Adipocyte (in vitro differentiated cells): ENCODE measurements at places on chromosomes 3 and 15.

DNA sequence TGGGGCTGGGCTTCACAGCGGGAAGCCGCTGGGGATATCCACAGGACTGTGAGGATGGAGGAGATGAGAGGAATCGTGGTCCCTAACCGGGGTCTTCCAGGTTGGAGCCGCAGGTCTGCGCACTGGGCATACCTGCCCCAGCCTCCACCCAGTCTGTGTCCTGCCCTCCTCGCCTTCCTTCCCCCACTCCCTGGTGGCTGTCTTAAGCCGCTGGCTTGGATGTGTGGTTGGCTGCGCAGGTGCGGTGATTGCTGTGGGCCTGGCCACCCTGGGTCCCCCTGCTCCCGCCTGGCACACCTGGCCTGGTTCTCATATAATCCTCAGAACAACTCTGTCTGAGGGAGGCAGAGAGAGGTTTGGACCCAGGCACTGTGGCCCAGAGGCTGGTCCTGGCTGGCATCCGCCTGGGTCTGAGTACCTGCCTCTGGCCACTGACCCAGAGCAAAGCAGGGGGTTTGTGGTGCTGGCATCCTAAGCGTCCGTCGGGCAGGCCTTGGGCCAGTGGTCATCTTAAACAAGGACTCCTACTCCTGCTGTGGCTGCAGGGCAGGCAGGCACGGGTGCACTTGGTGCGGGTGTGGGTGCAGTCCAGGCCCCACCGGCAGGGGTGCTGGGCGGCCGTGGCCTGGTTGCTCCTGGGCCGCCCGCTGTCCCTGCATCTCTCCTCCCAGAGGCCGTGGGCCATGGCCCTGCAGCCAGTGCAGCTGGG is 18.7 kb downstream of the PLXNA1 start:
- no peak for DNase-seq

DNA sequence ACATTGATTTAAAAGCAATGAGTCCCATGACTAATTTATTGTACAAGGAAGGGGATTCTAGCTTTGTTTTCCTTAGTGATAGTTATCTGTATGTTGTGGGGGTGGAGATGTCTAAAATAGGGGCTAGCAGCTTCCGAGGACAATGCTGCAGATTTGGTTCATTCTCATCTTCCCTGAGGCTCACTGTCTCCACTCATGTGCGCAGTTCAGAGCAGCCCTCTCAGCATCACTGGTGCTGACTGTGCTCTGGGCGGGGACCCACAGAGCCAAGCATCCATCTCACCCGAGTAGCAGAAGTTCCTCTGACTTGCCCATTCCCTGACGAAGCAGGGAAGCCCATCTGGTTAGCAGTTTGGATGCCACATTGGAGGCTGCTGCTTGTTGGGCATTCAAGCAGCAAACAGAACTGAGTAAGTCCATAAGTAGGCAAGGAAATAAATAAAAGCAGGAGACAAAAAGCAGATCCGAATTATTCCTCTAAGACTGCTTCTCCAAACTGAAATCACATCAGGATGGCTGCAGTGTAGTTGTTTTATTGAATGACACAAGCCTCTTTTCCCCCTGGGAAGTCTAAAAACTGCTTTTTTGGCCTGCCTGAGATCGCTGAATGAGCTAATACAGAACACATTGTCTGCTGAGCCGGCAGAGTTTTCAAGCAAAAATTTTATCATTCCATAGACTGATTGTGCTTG is 27.5 kb downstream of the RARB start:
- peak; percentile 81 for DNase-seq

GRCh38 chr3:105891101-105891500 is 22.3 kb upstream of the CBLB start:
- DNase-seq: no peak

DNA sequence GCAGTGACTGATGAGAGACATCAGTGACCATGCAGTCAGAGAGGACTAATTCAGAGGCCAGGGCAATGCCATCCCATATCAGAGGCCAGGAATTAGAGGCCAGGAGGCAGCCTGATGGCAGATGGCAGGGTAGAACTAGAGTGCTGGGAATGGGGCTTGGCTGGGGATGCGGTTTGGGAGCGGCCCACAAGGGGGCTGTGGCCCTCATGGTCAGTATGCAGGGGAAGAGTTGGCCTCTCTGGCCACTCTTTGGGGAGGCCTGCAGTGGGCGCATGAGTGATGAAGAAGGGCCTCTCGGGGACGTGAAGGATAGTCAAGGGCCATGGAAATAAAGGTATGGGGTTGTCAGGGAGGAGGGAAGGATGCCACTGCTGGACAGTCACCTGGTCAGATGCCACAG is 101.7 kb downstream of the EEFSEC start:
- DNase-seq: no peak

DNA sequence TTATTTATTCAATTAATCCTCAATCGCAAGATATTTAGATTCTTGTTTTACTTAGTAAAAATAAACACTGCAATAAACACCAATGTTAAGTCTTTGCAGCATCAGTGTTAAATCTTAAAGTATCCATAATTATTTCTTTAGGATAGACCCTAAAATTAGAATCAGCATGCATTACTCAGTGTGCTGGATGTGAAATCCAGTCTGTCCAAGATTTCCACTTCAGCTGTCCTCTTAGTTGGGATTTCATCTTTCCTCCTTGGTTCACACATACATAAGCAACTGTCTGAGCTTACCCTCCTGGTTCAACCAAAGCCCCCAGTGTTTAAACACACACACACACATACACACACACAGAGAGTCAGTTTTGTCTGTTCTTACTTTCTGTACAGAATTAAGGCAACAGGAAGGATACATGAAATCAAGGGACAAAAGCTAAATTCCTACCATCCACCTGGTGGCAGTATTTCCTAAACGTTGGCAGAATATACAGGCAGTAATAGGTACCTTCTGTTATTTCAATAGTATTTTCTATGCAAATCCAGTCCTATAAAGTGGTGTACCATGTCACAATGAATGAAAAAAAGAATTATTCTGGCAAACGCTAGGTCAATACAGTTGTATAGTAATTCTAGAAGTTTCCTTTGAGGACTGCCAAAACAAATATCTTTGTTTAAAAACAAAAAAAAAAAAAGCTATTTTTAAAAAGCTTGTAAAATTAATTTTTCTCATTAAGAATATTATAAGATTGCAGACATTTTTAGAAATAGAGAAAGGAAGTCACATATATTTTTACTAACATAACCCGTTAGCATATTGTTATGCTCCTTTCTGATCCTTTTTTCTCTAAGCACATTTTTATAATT is 27.3 kb upstream of the DMXL2 start:
- peak; percentile 89 for DNase-seq

DNA sequence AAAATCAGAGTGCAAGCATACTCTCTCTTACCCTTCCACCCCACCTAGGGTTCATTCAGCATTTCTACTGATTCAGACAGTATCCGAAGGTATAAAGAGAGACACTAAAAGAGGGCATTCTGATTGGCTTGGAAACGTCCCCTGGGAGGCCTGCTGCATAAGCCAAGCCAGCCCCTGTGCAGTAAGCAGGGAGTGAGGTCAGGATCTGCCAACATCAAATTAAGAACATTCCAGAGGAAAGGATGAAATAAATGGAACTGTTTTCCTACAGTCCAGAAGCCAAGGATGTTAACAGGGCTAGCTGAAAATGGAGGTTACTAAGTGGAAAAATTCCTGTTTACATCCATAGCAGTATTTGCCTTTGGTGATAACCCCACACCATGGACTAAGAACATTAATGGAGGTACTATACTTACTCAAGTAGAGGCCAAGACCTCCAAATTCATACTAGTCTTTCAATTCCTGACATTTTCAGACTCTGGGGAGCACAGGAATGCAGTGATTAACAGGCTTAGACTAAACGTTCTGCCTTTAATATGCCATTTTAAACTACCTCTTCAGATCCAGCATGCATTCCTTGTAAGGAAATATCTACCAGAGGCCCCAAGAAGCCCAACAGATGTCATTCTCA is 34.5 kb downstream of the NPTN start:
- DNase-seq: peak; percentile 41

- peak; percentile 47 for DNase-seq
These were observed 215.3 kb upstream of the CGNL1 start for GRCh38 chr15:57160823-57161560.

DNA sequence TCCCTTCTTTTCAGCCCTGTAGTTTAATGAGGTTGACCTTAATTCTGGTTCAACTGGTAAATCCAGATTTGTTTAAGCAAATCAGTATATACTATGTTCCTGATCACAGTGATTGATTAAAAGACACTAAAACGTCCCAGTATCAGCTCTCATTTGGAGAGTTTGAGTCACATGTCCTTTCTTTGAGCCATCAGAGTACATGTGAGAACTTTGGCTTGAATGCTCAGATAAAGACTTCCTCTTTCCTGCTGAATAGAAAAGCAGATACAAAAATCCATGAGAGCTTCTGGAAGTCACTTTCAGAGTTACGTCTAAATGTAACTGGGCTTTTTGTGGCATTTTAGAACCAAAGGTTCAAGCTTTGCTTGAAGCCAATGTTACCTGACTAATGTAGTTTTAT is 341.8 kb upstream of the SATB1 start:
- DNase-seq: no peak

- peak; percentile 44 for DNase-seq
These were observed 120.7 kb upstream of the LINGO1 start for GRCh38 chr15:77753281-77753873.

DNA sequence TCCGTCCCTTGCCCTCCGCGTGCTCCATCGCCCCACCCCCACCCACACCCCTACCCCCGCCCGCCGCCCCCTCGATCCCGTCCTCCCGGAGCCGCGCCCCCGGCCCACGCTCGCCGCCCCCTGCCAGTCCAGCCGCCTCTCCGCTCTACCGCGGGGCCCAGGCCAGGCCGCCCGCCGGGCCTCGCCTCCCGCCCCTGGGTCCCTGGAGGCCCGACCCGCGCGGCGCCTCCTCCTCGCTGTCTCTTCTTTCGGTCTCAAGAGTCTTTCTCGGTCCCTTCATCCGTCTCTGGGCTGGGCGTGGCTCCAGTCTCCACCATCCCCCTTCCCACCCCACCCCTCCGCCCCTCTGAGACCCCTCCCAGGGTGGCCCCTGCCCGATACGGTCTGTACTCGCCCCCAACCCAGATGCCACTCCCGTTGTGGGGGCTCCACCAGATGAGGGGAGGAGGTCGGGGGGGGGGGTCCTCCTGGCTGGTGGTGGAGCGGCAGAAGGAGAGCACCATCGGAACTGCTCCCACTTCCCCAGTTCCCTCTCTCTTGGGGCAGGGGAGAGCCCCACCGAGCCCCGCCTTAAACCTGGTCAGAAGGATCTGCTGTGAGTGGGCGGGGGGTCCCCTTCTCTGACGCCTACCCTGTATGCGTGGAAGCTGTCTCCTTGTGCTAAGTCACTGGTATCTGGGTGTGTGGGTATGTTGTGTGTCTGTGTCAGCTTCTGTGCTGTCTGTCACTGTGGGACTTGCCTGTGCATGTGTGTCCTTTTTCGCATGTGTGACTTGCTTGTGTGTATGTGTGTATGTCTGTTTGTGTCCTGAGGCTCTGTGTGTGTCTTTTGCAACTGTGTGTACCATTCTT is 1.0 kb downstream of the PRKCD start:
- peak; percentile 65 for DNase-seq

- peak; percentile 37 for DNase-seq
These were observed 33.5 kb downstream of the FAM98B start for GRCh38 chr15:38487378-38487777.

DNA sequence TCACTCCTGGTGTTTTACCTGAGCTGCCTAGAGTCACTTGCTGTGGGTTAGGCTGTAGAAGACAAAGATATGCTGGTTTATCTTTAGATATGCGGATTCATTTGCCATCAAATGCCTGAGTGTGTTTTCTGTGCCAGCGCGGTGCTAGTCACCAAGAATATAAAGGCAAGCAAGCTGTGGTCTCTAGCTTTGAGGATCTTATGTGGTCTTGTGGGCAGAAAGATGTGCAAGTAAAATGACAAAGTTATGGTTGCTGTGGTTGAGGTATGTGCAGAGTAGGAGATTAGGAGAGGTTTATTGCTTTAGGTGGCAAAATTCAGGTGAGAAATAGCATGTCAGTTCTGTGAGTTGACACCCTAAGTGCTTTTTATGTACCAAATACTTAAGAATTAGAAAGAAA is 94.2 kb downstream of the CGNL1 start:
- DNase-seq: no peak

DNA sequence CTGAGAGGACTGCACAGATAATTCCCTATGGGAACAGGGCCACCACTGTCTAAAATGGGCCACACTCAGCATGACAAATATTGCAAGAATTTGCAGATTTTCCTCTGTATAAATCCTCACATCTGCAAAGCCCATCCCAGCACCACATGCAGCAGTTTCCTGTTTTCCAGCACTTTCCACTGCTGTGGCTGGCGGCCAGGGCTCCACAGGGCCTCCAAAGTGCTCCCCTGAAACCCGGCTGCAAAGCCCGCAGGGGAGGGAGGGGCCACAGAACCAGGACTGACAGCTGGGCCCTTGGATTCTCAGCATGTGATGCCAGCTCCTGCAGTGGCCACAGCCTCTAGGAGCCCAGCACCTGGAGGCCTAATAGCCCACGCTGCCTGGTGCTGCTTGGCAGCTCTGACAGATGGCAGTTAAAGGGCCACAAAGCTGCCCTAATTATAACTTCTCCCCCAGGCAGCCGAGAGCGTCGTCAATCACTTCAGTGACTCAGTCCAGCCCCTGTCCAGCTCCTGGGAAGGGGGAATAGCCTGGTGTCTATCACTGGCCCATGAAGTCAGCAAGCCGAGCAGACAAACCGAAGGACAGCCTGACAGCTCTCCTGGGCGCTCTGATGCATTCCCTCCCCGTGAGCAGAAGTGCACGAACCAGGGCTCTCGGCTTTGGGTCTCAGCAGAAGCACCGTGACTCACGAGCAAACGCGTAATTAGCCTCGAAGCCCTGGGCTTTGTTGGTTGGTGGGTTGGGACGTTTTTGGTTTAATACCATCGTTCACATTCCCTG is 4.7 kb downstream of the LRRC15 start:
- peak; percentile 47 for DNase-seq

GRCh38 chr3:29649815-29650547 is 369.1 kb downstream of the RBMS3 start:
- peak; percentile 15 for DNase-seq
